ENCODE measurements at places on chromosomes 2 and 18.

DNA sequence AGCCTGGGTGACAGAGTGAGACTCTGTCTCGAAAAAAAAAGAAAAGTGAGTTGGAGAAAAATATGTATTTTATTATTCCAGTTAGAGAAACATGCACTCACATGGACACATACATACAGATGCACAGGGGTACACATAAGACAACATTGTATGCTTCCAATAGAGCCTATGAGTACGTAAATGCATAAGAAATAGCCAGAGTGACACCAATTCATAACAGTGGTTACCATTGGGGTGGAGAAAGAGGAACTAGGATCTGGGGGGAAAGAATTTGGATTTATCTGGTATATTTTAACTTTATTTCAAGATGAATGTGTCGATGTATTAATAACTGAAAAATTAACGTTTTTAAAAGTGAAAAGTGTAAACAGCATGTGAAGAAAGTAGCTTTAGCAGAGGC lies 16.1 kb downstream of the IL36A start:
- no peak for DNase-seq

- peak; percentile 41 for DNase-seq
Observed at GRCh38 chr2:235793163-235793752, 299.4 kb downstream of the AGAP1 start.

- DNase-seq, result no peak
Observed at GRCh38 chr2:144663207-144663606, 143.3 kb upstream of the ZEB2 start.

DNA sequence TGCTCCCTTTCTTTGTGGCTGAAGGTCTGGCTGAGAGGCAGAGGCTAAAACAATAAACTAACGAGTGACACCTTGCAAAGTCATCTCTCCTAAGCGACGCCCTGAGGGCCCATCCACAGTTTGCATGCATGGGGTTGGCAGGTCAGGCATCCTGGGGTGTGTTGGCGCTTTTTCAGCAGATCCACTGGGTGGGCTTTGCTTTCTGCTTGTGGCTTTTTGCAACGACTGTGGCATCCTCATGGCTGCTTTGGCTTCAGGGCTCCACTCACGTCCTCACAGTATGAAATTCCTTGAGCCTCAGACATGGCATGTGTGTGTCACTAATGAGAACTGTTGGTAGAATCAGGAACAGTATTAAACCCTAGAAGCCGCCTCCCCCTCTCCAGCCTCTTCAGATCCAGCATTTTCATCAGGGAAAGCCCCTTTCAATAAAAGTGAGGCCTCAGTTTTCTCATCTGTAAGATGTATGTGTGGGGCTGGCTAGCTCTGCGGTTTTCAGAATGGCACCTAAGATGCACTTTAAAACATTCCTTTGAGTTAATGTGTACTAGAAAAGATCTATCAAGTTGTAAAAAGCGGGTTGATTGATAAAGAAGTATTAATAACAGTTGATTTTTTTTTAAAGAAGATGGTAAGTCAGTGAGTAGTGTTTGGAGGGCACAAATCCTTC lies 72.5 kb downstream of the SH3BP4 start:
- no peak for DNase-seq

- DNase-seq, result peak; percentile 29
Observed at GRCh38 chr2:227033471-227034148, 130.4 kb downstream of the COL4A4 start.

GRCh38 chr18:31247574-31248199 lies 70.3 kb upstream of the DSG1 start:
- DNase-seq, result no peak

DNA sequence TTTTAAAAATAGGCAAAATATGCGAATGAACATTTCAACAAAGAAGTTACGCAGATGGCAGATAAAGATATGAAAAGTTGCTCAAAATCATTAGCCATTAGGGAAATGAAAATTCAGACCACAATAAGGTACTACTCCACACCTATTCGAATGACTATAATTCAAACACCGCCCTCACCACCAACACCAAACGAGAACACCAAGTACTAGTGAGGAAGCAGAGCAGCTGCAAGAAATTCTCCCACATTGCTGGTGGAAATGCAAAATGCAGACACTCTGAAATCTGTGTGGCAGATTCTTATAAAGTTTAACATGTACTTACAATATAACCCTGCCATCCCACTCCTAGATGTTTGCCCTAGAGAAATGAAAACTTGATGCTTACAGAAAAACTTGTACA lies 17.3 kb upstream of the PRKCE start:
- no peak for DNase-seq

GRCh38 chr18:13657974-13658373 lies 68.4 kb downstream of the FAM210A start:
- DNase-seq, result no peak

DNA sequence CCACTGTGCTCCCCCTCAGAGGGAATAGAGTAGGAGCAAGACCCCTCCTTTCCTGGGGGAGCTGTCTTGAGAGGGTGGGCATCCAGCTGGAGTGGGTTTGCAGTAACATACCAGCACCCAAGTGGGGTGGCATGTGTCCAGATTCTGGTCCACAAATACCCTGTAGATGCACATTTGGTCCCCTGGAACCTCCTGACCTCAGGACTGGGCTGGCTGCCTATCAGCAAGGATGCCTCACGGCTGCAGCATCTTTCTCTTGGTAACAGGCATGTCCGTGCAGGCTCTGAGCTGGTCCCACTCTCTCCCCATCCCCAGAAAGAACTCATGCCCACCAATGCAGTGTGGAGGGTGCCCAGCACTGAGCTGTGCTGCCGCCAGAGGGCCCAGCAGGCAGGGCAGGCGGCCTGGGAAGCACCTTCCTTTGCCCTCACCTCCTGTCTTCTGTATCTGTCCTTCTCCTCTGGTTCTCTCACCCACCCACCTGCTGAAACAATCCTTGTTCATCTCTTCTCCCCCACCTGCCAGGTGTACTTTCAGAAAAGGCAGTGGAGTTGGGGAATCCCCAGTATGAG lies 47.4 kb downstream of the ITGB1BP1 start:
- DNase-seq, result no peak

- DNase-seq, result no peak
Observed at GRCh38 chr18:50722311-50722710, 97.5 kb downstream of the MRO start.

GRCh38 chr2:68943581-68944568 lies 8.8 kb downstream of the GKN2 start:
- DNase-seq, result peak; percentile 80

DNA sequence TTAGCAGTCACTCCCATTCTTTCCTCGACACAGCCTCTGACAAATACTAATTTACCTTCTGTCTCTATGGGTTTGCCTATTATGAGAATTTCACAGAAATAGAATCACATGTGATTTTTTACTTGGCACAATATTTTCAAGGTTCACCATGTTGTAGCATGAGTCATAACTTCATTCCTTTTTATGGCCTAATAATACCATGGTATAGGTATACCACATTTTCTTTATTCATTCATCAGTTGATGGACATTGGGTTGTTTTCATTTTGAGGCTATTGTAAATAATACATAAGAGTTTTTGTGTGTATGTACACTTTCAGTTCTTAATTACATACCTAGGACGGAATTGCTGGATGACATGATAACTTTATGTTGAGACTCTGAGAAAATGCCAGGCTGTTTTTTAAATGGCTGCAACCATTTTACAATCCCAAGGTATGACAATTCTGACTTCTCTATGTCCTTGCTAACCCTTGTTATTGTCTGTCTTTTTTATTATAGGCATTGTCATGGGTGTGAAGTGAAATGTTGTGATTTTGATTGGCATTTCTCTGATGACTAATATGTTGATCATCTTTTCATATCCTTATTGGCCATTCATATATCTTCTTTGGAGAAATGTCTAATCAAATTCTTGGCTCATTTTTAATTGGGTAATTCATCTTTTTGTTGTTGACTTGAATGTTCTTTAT lies 87.9 kb downstream of the IRS1 start:
- DNase-seq, result no peak

DNA sequence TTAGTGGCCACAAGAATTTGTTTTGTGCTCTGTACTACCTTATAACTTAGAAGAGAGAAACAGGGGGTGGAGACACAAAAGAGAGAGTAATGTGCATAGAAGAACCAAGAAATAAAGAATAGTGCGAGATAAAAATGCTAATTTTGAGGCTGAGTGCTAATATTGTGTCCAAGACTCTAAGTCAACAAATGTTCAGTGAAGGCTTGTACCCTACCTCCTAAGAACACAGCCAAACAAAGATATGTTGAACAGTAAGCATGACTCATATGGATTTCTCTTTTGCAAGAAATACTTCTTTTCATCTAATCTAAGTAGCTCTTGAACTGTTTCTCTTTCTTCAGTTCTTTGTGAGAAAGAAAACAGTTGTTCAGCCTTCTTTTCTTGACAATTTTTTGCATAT lies 45.2 kb downstream of the GAREM1 start:
- DNase-seq, result no peak

DNA sequence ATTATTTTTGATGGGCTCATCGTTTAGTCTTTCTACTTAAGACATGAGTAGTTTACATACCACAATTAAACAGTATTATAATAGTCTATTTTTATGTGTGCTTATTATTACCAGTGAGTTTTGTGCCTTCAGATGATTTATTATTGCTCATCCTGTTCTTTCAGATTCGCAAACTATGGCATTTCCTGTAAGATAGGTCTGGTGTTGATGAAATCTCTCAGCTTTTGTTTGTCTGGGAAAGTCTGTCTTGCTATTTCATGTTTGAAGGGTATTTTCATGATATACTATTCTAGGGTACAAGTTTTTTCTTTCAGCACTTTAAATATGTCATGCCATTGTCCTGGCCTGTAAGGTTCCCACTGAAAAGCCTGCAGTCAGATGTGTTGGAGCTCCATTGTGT lies 101.3 kb downstream of the DNAH7 start:
- DNase-seq, result no peak

DNA sequence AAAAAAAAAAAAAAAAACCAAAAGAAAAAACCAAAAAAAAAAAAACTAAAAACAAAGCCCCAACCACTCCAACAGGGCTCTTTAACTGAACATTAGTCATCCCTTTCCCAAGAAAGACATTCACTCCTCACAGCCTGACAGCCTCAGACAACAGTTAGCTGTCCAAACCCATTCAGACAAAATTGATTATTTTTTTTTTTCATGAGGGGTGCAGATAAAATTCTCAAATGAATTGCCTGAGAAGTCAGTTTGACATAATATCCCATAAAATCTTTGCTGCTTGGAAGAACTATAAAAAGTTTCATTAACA lies 206.1 kb upstream of the REV1 start:
- no peak for DNase-seq

- DNase-seq, result no peak
Observed at GRCh38 chr18:80147037-80147417, 38.0 kb downstream of the ADNP2 start.

DNA sequence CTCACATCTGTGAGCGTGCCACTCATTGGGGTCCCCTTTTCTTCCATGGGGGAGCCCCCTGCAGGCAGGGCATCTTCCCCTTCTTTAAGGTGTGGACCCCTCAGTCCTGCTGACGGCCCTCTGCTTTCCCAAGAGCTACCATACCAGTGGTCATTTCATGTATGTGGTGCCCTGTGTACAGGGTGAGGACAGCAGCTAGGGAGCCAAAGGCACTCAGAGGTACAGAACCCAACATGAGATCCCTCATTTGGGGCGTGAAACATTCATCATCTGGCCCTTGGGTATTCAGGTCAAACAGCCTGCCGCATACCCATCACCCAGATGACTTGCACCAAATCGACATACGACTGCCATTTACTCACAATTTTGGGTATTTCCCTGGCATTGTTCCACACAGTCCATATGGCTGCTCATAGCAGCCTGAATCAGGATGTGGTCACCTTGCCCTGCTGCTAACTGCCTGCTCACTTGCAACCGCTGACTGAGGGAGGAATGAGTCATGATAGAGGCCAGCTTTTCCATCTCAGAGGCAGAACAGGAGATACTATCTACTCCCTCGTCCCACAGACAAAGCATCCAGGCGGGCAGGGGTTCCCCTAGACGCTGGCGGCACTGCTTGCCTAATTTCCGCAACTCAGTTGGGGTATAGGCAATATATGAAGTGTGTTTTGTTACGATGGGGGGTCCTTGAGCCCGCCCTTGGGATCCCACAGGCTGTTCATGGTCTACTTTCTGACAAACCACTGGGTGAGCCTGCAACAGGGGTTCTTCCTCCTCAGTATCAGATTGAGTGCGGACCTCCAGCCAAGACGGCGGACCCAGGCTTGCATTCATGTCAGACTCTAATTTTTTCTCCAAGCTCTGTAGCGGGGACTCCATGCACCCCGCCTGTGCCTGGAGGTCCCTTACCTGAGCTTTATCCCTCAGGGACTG lies 228.6 kb downstream of the SATB2 start:
- peak; percentile 86 for DNase-seq

DNA sequence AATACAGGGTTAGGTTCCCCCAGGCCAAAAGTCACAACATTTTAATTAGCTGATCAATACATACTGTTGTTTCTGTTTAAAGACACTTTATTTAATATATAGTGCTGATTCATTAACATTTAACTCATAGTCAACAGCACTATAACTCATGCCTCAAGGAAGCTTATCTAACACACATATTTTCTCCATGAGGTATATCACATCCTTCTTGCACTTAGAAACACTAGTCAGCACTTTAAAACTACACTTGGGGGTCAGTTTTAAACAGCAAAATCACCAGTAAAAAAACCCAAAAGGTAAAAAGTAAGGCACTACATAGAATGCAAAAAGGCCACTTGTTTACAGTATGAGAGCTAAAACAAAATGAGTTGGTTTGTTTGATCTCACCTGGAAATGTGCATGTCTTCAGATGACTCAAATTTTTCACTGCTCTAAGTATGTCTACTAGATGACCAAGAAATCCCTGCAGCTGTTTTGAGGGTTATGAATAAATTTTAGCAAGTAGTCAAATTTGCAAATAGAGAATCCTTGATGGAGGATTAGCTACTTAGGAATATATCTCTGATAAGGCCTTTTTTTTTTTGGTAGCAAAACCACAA lies 54.1 kb upstream of the EPB41L5 start:
- DNase-seq, result no peak

GRCh38 chr2:38850045-38850444 lies 25.7 kb downstream of the DHX57 start:
- DNase-seq, result no peak

GRCh38 chr2:168239281-168239680 lies 8.1 kb downstream of the STK39 start:
- DNase-seq, result no peak

DNA sequence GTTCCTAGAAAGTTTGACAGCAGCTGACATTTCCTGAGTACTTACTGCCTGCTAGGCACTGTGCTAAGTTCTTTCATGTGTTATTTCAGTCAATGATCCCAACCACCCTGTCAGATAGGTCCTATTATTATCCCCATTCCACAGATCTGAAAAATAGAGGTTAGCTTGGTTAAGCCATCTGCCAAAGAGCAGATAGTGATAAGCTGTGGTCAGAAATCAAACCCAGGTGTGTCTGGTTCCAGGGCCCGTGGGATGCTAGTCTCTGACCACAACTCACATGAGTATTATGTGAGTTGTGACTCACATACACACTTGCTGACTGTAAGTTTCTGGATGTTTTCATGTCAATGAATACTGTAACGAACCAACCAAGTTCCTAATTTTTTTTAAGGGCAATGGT lies 132.0 kb upstream of the APCDD1 start:
- no peak for DNase-seq

- DNase-seq, result no peak
Observed at GRCh38 chr18:76456018-76456750, 38.9 kb downstream of the ZNF516 start.

Data from ACHN (cell line).